ENCODE measurements at places on chromosomes 5 and 9. TPM values are rescaled to one million over a fixed set of nuclear protein-coding genes. Genes with fewer than 3 reads are reported as not detected.

The SAPCD2 gene
- total RNA-seq, result 21.6 TPM

The PRDM9 gene
- total RNA-seq, result 0.02 TPM

The PLPP7 gene
- not detected for total RNA-seq

The SNCAIP gene
- total RNA-seq, result 0.05 TPM

The RLN1 gene
- not detected for total RNA-seq

The IGIP gene
- 0.86 TPM for total RNA-seq

The ANKRD31 gene
- total RNA-seq, result 0.06 TPM

The CCL21 gene
- total RNA-seq, result not detected

The NR2F1 gene
- total RNA-seq, result 4.7 TPM

The PAPPA gene
- total RNA-seq, result 29.1 TPM

The FCN2 gene
- not detected for total RNA-seq

The PRELID1 gene
- total RNA-seq, result 272 TPM

The RNF183 gene
- total RNA-seq, result 0.19 TPM

The SLC6A18 gene
- not detected for total RNA-seq

The ANP32B gene
- total RNA-seq, result 290 TPM

The KIAA1958 gene
- 2.3 TPM for total RNA-seq

The PCDHB2 gene
- 3.3 TPM for total RNA-seq

The DCAF10 gene
- total RNA-seq, result 12.2 TPM

The TMEM215 gene
- 0.02 TPM for total RNA-seq

The LCN2 gene
- 3.4 TPM for total RNA-seq

The JAKMIP2 gene
- not detected for total RNA-seq

The CCL19 gene
- total RNA-seq, result not detected

The SMIM15 gene
- total RNA-seq, result 68.7 TPM

The CHSY3 gene
- 0.07 TPM for total RNA-seq

The PCDHGA2 gene
- 0.40 TPM for total RNA-seq

The FAM153A gene
- not detected for total RNA-seq

The PTGES gene
- total RNA-seq, result 187 TPM

The PCDHGA5 gene
- 0.16 TPM for total RNA-seq

The ADAMTS2 gene
- 0.03 TPM for total RNA-seq

The PDE6A gene
- 0.22 TPM for total RNA-seq

The CEMIP2 gene
- 59.7 TPM for total RNA-seq

The KCNV2 gene
- total RNA-seq, result not detected

The AFF4 gene
- total RNA-seq, result 23.3 TPM

The WDR38 gene
- 0.14 TPM for total RNA-seq

The ZFP62 gene
- 8.2 TPM for total RNA-seq

The SAXO1 gene
- not detected for total RNA-seq

The IRX2 gene
- total RNA-seq, result 1.4 TPM

The ADRA1B gene
- total RNA-seq, result 23.0 TPM

The SLC25A48 gene
- total RNA-seq, result 0.11 TPM

The GPR150 gene
- 0.07 TPM for total RNA-seq

The NSA2 gene
- total RNA-seq, result 113 TPM

The ROPN1L gene
- 2.3 TPM for total RNA-seq

The GABRA6 gene
- total RNA-seq, result not detected

The PTCD2 gene
- total RNA-seq, result 10.8 TPM

The PPP1R26 gene
- total RNA-seq, result 17.3 TPM

The SPATA31E1 gene
- total RNA-seq, result 0.01 TPM

The MACROH2A1 gene
- total RNA-seq, result 191 TPM

The SH2D3C gene
- 0.08 TPM for total RNA-seq

The HTR4 gene
- total RNA-seq, result not detected

The FOXD4 gene
- total RNA-seq, result 0.13 TPM

Data from A549 treated with AZD2906 at 1 μM for 4 hours (cell line).